Dermis microvascular lymphatic vessel endothelial cell (primary cell): ENCODE measurements at places on chromosomes 4 and X. TPM values are rescaled to one million over a fixed set of nuclear protein-coding genes. Genes with fewer than 3 reads are reported as not detected.

- DNase-seq, result no peak
Observed at GRCh38 chr4:53088152-53088551, 226.0 kb downstream of the RASL11B start.

CACNA1F gene
- under 0.01 TPM in 2 replicates for total RNA-seq

GRCh38 chrX:131621650-131622049, 77.8 kb downstream of the OR13H1 start:
- DNase-seq, result no peak

GRCh38 chr4:36304138-36304681, 22.8 kb downstream of the DTHD1 start:
- DNase-seq, result no peak

DNA sequence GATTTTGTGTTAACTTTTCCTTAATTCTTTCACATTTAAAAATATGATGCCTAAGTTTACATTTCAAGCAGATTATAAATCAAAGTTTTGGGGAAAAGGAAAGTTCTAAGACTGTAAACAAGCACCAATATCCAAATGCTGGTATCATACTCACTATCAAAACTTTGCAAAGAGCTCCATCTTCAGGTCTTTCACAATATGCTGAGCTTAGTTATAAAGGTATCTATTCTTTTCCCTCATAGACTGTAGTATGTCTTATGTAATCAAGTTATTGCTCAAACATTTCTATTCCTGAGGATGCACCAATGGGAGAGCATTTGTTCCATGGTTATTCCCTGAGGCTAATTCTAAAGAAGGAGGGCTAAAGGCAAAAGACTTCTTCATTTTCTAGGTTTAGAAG, 207.9 kb upstream of the FAM241A start:
- peak; percentile 12 for DNase-seq

- DNase-seq, result no peak
Observed at GRCh38 chr4:179225594-179225993, 1783.4 kb upstream of the AGA start.

- no peak for DNase-seq
Observed at GRCh38 chr4:176910646-176911045, 117.9 kb upstream of the VEGFC start.

- DNase-seq, result peak; percentile 36
Observed at GRCh38 chr4:116357758-116358157, 727.6 kb downstream of the TRAM1L1 start.

GRCh38 chr4:11566444-11567022, 137.8 kb upstream of the HS3ST1 start:
- DNase-seq, result no peak

KLKB1 gene
- total RNA-seq, result 0.26 and 1.1 TPM in 2 replicates

- no peak for DNase-seq
Observed at GRCh38 chr4:82584931-82585330, 23.1 kb upstream of the TMEM150C start.

GRCh38 chr4:8201321-8201781, 2.3 kb downstream of the SH3TC1 start:
- DNase-seq, result peak; percentile 49

GRCh38 chrX:47218280-47218919, at the start of gene CDK16:
CDK16 (plus strand) TSS chrX:47218681; CDS start chrX:47223558, 4,877 bp downstream.
- DNase-seq, result peak; percentile 78

GRCh38 chr4:38067499-38067898, 107.3 kb downstream of the PTTG2 start:
- DNase-seq, result no peak

RHOXF2 gene
- not detected in 2 replicates for total RNA-seq

MAGEB3 gene
- total RNA-seq, result not detected in 2 replicates

PPP2R2C gene
- 0.39 and 0.89 TPM in 2 replicates for total RNA-seq

UFSP2 gene
- total RNA-seq, result 26.4 and 36.2 TPM in 2 replicates

BMPR1B gene
- 0.38 and 0.51 TPM in 2 replicates for total RNA-seq

CSTF2 gene
- 13.2 and 14.9 TPM in 2 replicates for total RNA-seq

GRCh38 chr4:139896091-139896604, 230.5 kb downstream of the MGST2 start:
- no peak for DNase-seq

DNA sequence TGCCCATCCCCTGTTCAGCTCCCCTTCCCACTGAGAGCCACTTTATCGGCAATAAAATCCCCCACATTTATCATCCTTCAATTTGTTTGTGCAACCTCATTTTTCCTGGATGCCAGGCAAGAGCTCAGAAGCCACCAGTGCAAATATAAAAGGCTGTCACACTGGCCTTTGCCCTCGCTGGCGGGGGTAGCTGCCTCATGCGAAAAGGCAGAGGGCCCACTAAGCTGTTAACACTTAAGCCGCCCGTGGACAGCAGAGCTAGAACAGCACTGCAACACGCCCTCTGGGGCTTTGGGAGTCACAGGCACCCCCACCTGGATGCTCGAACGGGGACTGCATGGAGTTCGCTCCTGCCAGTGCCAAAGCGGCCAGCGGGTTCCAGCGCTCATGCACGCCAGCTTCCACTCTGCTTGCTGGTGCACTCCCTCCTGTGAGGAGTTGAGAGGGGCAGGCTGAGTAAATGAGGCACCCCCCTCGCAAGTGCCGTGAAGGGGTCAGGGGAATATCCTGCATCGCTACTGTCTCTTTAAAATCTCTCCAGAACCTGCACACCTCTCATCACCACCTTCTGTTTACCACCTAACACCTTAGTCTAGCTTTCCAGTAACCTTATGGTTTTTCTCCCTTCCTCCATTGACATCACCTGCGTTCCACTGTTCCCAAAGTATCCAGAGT, 99.5 kb downstream of the SORBS2 start:
- DNase-seq, result no peak

TRIM61 gene
- not detected in 2 replicates for total RNA-seq

DNA sequence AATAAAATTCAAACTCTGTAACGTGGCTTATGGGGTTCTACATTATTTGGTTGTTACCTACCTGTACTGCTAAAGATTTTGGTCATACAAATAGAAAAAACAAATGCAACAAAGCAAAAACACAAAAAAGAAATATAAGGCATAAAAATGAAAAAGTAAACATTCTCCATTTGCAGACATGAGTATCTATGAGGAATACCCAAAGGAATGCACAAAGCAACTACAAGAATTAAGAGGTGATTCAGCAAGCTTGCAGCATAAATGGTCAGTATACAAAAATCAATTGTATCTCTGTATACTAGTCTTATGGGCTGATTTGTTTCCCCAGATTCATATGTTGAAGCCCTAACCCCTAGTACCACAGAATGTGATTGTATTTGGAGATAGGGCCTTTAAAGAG, 3.6 kb upstream of the PDE5A start:
- no peak for DNase-seq

PLAC8 gene
- total RNA-seq, result 0.25 and 0.39 TPM in 2 replicates

HGFAC gene
- under 0.01 and 0.13 TPM in 2 replicates for total RNA-seq

DNA sequence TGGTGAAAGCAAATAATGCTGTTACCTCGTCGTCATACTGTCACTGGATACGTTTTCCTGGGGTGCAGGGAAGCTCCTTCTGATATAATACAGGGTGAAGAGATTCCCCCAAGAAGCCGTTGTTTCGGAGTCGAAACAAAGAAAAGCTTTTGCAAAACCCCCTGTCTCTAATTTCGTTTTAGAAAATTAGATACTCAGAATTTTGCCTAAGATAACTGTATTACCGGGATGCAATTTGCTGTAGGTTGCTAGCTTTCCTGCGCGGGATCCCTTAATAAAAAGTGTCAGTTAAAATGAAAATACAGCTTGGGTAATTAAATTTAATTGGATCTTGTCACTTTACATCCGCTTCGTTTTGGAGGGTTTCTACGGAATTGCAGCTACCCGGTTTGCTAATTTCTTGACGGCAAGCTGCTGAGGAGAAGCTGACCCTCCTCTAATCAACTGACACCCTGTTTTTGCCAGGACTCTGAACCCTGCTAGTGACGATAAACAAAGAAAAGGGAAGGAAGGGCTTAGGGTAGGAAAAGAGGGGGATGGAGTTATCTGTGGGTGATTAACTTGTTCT, 174.6 kb downstream of the SHOX start:
- DNase-seq, result no peak

ITIH6 gene
- not detected in 2 replicates for total RNA-seq

DNA sequence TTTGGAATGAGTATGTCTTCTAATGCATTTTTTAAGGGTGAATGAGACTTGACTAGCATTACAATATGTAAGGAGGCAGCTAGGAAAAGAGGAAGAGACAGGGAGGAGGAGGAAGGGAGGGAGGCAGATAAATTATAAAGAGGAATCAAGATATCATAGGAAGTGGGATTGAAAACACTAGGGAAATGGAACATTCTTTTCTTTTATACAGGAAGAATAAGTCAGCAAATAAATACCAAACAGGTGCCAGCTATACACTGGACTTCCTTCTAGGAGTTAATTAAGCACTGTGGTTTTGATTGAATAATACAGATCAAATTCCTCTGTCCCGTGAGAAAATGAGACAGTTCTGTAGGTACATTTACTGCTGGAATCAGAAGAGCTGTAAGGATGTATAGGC, 78.6 kb downstream of the PACRGL start:
- DNase-seq, result no peak
